ENCODE measurements at places on chromosomes 3 and 15.

- no peak for DNase-seq
Measured at GRCh38 chr15:66961407-66961884, 104.0 kb upstream of the SMAD3 start.

DNA sequence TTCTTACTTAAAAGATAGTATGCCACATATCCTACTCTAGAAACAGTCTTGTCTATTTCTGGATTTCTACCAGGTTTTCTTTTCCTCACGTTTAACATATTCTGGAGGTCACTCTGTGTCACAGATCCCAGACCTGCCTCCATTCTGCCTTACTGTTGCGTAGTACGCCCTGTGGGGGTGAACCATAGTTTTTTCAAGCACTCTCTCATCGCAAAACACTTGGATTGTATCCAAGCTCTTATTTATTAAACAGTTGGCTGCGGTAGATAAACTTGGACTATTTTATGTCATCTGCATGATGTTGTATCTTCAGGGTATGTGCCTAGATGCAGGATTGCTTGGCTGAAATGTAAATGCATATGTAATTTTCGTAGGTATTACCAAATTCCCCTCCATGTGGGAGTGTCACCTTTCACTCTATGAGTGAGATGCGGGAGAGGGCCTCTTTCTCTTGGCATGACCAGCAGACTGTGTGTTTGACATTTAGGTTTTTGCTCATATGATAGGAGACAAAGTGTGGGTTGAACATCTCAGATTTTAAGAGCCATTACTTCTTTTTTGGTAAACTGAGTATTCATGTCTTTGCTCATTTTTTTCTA lies 55.8 kb downstream of the ABTB1 start:
- no peak for DNase-seq

GRCh38 chr15:42549032-42549491 lies 424 bp downstream of the HAUS2 start:
- DNase-seq, result no peak

DNA sequence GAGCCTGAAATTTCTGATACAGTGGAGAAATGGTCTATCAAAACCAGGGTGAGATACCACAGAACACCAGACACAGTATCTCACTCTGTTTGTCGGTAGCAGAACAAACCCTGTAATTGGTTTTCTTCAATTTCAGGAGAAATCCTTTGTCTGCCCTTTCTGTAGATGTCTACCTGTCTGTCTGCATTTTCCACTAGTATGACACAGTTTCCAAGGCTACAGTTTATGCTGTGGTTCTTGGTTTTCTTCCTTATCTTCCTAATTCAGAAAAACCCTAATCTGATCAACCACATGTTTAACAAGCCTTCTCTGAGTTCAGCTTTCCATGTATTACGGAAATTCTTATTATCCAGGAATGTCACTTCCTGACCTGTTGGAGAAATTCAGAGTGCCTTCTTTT lies 70.8 kb downstream of the SCN11A start:
- DNase-seq, result no peak

DNA sequence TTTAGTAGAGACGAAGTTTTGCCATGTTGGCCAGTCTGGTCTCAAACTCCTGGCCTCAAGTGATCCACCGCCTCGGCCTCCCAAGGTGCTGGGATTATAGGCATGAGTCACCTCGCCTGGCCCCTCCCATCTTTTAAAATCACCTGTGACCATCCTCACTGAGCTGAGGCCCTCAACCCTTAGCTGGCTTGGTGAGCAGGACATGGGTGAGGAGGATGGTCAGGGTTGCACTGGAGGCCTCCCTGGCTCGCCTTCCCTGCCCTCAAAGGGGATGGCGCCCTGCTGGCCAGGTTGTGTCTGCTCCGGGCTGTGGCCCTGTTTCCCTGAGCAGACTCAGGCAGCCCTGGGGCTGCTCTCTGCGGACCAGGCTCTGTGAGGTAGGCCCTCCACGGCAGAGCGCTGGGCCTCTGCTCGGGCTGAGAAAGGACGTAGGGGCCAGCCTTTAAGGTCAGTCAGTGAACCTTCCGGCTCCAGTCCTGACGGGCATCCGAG lies 33.7 kb downstream of the SYNM start:
- DNase-seq, result no peak

GRCh38 chr3:32791833-32792232 lies 26.0 kb upstream of the TRIM71 start:
- DNase-seq, result no peak

DNA sequence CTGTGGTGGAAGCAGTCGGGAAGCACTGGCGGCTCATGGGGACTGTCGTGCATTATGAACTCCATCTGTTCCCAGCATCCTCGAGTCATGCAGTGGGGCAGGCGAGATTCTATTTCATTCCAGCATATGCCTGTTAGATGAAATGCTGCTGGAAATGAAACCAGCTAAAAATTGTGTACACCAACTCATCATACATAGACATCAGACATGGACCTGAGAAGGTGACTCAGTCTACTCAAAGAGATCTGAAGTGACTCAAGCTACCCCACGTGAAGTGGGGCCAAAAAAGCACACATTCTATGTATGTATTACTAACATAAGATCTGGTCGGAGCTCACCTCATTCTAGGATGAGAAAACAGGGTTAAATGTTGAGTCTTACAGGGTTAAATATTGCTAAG lies 47.5 kb upstream of the FAM98B start:
- DNase-seq, result no peak

GRCh38 chr15:75920079-75920478 lies 16.4 kb downstream of the FBXO22 start:
- no peak for DNase-seq

- no peak for DNase-seq
Measured at GRCh38 chr3:88385090-88385489, 235.3 kb downstream of the C3orf38 start.

GRCh38 chr3:47984075-47984728 lies 32.0 kb downstream of the MAP4 start:
- no peak for DNase-seq

DNA sequence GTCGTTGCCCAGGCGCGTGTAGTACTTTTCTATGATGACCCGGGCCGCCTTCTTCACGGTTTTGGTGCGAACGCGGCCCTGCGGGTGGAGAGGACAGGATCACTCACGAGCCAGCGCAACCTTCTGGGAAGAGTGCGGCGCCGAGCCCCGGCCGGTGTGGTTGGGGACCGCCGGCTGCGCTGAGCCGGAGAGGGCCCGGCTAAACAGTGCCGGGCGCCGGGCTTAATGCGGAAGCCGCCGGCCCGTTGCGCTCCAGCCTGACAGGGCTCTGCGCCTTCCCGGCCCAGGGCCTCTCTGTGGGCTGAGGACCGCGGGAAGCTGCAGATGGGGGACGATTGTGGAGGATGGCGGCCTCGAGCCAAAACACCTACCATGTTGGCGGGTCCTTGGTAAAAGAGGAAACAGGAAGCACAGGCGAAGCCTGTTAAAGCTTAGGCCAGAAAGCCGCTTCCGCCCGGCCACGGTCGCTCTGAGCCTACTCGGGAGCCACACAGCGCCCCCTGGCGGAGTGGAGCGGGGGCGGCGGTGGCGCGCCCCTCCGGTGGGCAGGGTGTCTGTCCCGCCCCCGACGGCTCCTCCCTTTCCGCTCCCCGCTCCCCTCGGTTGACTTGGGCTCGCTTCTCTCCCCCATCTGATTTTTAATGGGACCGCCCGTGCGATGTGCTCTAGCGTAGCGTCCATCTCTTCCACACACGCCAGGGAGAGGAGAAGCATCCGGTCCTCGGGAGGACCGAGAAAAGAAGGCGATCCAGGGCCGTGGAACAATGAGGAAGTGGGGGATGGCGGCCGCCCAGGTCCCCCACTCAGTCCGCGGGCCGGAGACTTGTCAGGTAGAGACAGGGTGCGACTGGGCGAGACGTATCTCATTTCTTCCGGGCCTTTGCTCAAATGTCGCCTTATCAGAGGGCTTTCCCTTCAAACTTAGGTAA lies at the start of gene RPS17:
RPS17 (minus strand) TSS at position 403 of the 929 bp plus-strand sequence; CDS start at position 374, 29 bp downstream.
- peak; percentile 99 for DNase-seq

GRCh38 chr3:61848885-61849284 lies 287.5 kb downstream of the PTPRG start:
- no peak for DNase-seq

- no peak for DNase-seq
Measured at GRCh38 chr15:92882697-92883162, 17.4 kb upstream of the CHD2 start.

DNA sequence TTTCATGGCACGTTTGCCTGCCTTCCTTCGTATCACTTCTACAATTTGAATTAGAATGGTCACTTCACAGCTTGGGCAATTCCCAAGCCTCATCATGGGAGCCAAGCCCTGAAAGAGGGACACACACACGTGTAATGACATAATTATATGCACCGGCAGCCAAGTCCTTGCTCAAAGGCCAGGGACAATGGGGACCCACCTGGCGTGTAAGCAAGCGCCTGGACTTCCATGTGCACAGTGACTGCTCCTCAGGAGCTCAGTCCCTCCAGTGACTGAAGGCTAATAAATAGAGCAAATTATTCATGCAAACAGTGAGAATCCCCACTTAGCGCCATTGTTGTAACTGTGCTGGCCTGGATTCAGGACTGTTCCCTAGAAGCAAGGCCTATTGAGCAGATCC lies 115.1 kb downstream of the DNAJB8 start:
- DNase-seq, result no peak

- DNase-seq, result no peak
Measured at GRCh38 chr3:107524326-107524840, 1.6 kb downstream of the BBX start.

DNA sequence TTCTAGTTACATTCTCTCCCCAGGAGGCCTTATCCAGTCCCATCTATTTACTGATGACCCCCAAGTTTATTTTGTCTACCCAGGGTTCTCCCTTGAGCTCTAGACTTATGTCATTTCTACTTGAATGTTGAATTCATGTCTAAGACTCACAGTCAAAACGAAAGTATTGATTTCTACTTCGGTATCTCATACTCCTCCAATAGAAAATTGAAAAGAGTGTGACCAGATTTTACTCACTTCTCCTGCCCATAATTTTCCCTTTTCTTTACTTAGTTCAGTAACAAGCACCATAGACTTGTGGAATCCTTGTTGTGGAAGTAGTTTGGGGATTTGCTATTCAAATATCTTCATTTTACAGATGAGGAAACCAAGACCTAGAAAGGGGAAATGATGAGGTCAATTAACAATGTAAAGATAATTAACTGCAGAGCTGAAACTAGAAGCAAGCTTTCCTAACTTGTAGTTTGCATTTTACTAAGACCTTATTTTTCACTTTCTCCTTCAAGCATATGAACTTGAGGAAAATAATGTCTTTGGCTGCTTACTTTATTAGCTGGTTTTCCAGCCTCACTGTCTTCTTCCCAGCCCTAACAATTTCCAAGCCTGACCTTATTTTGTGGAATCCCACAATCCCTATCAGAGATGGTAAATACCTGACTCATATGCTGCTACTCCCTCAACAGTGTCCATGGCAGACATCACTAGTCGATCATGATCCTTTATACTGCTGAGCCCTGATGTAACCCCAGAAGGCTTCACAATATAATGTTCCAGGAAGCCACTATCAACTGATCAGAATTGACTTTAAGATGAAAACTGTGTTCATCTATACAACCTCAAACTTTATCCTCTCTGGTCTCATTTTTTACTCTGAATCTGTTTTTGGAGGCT lies 123.9 kb upstream of the AGBL1 start:
- DNase-seq, result no peak

- no peak for DNase-seq
Measured at GRCh38 chr3:99868311-99868646, 50.6 kb downstream of the CMSS1 start.

DNA sequence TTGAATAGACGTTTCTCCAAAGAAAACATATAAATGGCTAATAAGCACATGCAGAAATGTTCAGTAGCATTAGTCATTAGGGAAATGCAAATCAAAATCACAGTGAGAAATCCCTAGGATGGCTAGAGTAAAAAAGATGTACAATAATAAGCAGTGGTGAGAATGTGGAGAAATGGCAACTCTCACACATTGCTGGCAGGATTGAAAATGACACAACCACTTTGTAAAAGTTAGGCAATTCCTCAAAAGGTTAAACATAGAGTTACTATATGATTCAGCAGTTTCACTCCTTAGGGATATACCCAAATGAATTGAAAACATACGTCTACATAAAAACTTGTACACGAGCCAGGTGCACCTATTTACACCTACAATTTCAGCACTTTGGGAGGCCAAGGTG lies 108.7 kb downstream of the ITPR1 start:
- no peak for DNase-seq

- DNase-seq, result no peak
Measured at GRCh38 chr3:171976526-171976925, 62.9 kb upstream of the FNDC3B start.

GRCh38 chr15:96977886-96978285 lies 647.4 kb downstream of the NR2F2 start:
- no peak for DNase-seq

DNA sequence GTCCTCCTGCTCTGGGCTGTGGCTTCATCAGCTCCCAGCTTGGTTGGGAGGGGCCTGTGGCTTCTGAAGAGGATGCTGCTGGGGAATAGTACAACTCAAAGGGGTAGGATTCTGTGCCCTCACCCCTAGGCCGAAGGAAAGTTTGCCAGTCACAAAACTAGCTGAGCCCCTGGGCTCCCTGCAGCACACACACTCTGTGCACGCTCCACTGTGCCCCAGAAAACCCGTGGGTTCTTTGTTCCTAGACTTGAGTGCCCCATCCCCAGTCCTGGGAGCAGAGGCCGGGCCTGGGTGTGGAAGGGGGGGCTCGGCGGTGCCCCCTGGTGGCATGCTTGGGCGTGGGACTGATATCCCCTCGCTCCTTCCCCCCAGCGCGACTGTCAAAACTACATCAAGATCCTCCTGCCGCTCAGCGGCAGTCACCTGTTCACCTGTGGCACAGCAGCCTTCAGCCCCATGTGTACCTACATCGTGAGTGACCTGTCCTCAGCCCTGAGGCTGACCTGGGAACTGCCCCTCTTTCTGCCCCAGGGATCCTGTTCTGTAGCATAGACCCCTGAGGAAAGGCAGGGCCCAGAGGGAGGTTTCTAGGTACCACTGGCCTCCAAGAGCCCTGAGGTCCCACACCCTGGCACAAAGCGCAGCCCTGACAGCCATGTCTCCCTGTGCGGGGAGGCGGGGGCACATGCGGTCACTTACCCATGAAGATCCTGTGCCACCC lies 14.2 kb downstream of the CIB1 start:
- DNase-seq, result peak; percentile 40

GRCh38 chr3:105653868-105654267 lies 214.9 kb downstream of the CBLB start:
- DNase-seq, result no peak

DNA sequence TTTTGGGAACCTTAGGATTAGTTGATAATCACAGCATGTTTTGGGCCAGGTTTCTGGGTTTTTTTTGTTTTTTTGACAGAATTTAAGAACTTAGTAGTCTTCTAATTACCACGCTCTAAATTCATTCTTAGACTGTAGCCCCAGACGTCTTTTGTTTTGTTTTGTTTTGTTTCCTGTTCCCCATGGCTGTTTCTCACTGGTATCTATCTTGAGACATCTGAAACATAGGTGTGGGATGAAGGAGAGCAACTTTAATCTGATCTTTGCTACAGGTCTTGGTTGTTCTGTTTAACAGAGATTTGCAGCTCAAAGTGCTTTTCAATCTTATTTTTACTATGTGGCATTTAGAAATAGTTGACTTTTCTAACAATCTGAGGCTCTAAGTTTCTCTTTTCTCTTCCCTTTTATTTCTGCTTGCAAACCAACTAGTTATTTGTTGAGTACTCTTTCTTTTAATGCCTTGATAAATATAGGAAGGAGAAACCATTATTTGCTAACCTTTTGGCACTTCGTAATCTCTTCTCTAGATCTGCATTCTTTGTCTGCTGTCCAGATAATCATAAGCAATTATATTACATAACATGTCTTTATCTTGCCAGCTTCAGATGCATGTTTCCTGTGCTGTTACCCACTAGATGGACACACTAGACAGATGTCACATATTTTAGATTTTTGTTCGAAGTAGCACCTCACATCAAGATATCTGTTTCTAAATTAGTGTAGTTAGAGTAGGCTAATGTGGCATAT lies 40.9 kb downstream of the FBXL2 start:
- DNase-seq, result no peak

GRCh38 chr3:122350814-122351418 lies 25.9 kb downstream of the CSTA start:
- DNase-seq, result no peak

Measured in activated CD4-positive, alpha-beta T cell treated with anti-CD3 and anti-CD28 coated beads, Interleukin-2, amount 50 U/mL, for 24 hours (primary cell).